Activated naive CD4-positive, alpha-beta T cell (primary cell): ENCODE measurements at places on chromosomes 5 and 9.

DNA sequence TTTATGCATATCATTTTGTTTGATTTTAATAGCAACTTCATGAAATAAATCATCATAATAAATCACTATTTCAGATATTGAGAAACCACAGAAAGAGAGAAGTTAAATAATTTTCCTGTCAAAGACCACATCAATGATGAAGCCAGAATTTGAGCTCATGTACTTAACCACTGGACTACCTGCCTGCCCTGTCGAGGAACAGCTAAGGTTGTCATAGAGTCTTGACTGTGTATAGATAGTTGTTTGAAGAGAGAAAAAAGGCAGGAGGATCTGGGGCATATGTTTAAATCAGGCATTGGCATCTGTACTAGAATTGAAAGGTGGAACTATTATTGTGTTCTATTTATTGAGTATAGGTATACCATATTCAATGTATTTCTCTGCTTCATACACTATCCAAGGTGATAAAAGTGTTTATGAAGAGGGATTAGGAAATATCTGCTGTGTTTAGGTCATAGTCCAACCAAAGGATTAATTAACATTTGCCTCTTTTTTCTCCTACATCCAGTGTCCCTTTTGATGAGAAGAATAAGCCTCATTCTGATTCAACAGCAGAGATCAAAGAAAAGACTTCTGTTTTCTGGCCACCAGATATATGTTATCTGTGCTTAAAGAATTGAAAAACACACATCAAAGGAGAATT is 37.3 kb upstream of the CDKN2B start:
- no peak for DNase-seq

DNA sequence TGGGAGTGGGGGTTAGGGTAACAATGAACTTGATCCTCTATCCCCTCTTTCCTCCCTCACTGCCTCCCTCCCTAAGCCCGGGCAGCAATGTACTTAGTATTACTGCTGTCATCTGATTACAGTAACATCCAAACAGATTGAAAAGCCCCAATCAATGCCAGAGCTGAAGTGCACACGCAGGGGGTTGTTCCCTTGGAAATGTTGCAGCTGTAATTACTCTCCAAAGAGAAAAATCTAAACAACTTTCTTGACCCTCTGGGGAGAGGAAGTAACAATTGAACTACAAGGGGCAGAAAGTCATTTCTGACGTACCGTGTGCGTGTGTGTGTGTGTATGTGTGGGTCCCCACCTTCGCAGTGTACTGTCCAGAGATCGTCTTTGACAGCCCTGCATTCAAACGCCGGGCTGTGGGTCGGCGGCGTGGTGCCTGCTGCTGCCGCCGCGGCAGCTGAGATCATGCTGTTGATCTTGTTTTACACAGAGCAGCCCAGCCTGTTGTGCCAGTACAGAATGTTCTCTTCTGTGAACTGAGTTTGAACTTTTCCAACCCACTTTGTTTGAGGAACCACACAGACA is 66.0 kb upstream of the KLF9 start:
- DNase-seq = no peak

DNA sequence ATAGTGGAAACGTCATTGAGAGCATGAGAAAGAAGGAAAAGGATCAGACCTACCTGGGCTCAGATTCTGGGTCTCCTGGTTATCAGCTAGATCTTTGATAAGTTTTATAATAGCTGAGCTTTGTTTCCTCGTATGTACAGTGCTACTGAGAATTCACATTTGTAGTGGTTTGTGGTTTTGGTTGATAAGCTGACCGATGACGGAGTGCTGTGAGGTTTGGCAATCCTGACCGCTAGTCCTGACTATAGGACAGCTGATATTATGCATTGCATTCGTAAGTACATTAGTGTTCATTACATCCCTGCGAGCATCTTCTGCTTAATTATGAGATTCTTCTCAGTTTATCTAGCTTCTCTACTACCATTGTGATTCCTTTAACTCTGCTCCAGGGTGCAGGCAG is 190.7 kb upstream of the SLC27A6 start:
- no peak for DNase-seq

GRCh38 chr5:80275347-80275746 is 19.5 kb upstream of the SERINC5 start:
- DNase-seq = no peak

DNA sequence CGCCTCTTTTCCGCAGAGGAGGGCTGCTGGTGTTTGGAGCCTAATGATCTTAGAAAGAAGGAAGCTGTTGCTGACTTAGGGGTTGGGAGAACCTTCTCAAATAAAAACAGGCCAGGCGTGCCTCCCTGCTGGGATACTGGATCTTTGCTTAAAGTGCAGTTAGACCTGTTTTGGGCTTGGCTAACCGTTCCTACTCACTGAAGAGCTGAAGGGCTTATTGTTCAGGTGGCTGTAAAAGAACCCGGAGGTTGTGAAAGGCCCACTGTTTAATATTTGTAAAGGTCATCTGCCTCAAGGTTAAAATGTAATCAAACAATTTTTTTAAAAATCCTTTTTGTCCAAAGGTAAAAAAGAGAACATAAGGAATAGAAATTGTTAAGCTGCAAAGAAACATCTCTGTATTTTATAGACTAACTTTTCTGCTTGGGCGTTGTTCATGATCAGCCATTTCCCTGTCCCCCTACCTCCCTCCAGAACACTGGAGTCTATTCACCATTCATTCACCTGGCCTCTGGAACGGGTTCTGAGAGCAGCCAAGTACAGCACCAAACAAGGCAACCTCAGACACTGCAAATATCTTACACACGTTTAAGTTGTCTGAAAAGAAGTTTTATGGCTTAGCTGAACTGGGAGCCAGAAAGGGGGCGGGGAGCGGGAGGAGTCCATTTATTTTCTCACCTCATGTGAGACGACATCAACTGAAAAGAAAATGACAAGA is 18.6 kb upstream of the MTMR12 start:
- no peak for DNase-seq

DNA sequence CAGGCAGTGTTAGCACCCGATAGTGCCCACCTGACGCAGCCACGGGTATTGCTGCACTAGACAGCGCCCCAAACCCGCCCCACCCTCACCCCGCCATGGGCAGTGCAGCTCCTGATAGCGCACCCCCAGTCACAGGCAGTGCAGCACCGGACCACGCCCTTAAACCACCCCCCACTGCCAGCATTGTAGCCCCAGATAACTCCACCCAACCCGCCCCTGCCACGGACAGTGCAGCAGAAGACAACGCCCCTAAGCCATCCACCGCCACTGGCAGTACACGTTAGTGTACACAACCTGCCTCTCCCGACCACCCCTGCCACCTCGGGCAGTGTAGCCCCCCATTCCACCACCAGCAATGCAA is 825 bp upstream of the PCAT7 start:
- DNase-seq = no peak

DNA sequence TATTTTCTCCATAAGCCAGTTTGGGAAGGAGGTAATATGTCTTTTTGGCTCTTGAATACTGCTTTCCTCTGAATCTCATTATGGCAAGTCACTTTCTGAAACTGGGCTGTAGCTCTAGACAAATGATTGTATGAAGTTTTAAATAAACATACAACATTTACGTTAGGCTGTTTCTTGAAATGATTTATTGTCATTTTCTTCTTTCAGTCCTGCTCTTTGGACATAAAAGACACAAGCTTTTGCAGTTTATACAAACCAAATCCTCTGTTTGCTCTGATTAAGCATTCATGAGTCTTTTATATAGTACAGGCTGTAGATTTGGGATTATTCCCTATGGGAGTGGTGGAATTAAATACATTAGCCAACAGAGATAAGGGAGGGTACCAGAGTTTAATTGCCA is 139.7 kb downstream of the CEP120 start:
- no peak for DNase-seq

- DNase-seq = no peak
These were observed 38.2 kb downstream of the PTBP3 start for GRCh38 chr9:112295174-112295573.

- no peak for DNase-seq
These were observed 55.1 kb downstream of the IRF1 start for GRCh38 chr5:132435447-132435846.

DNA sequence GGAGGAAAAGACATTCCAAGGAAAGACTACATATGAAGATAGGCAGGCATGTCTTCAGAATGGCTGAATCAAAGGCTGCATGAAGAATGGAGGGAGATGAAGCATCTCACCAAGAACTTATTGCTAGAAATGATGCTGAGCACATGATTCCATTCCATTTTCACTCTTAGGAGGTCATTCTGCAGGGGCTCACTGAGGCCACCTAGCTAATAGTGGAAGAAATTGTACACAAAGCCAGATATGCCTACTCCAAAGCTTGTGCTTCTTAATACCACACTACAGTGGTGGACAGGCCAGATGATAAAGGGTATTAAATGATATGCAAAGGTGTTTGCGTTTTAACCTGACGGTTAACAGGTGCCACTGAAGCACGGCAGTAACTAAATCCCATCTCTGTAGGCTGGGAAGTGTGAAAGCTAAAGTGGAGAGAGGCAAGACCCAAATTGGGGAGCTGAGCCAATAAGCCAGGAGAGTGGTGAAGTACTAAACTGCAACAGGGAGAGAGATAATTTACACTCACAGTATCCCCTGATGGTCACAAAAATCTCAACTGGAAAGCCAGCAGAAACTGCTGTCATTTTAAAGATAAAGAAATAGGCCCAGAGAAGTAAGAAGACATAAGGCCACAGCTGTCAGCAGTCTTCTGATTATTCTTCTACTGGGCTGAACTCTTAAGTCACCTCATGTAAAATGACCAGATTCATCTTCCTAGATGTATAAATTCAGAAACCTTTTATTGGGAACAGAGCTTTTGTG is 14.6 kb downstream of the NDUFA8 start:
- no peak for DNase-seq

GRCh38 chr9:13414349-13414748 is 134.9 kb upstream of the MPDZ start:
- no peak for DNase-seq

GRCh38 chr5:96714450-96714849 is 52.3 kb downstream of the CAST start:
- no peak for DNase-seq

DNA sequence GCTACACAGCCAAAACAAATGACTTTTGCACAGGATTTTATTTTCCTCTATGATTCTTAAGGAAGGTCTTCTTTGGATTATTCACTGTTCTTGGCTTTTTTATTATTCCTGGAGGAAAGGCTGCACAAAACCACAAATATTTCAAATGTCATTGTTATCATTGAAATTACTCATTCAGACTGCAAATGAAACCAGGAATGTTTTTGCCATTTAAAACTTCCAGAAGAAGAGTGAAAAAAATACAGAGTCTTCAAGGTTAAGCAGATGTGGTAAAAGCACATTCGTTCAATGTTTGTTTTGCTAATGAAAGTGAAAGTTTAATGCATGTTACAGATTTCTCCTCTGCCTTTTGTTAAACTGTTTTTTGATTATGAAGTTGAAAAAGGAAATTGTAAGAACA is 238.2 kb downstream of the TLE4 start:
- no peak for DNase-seq

DNA sequence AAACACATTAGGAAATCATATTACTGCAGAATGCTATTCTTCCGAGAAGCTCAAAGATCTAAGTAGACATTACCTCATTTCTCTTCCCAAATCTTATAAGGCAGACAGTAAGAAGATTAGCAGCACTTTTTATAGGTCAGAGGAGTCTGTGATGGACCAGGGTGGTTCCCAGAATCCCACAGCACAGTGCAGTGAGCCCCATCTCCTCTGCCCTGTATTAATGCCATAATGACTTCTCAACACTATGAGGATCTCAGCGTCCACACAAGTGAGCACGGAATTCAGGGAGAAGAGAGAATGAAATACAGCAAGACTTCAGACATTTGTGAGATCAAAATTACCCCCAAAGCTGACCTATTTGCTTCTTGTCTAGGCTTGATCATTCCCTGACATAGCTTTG is 49.9 kb downstream of the PRUNE2 start:
- no peak for DNase-seq

GRCh38 chr5:149135536-149136201 is 5.6 kb upstream of the ABLIM3 start:
- no peak for DNase-seq

DNA sequence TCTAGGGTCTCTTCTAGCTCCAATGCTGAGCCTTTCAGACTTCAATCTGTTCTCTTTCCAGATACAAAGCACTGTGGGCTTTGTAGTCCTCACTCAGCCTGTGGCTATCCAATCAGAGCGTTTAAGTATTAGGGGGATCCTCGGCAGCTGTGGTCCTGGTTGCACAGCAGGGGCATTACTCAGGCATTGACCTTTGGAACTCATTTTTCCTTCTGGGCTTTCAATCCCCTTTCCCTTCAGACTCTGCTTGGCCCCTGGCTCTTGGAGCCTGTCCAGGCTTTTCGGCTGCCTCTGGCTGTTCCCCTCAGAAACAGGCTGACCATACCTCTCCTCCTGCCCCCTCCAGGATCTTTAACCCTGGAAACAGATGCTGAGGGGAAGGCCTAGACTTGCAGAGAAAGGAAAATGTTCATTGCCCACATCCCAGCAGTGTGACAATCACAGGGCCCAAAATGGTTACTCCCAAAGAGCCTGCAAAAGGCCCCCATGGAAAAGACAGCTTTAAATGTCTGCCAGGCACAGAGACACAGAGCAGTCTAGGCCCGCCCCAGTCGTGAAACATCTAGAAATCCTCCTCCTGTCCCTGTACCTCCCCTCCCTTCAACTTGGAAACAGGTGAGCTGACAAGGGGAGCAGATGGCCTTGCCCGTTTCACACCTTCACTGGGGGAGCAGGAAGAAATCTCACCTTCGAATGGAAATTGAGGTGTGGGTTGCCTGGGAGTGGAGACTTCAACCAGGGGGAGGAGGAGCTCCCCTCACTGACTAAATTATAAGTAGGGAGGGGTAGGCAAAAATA is 13.7 kb downstream of the C1QTNF2 start:
- DNase-seq = no peak
